ENCODE measurements at places on chromosomes 16 and 17.
A peak's percentile ranks its signal among the peaks of the same experiment; 100 is the strongest.

- no peak overlapping the region for H3K4me3 ChIP-seq
- no peaks in the 10 kb centered on the region for H3K36me3 ChIP-seq
- H3K27me3 ChIP-seq = no peaks in the 10 kb centered on the region
- no peaks in the 10 kb centered on the region for H3K4me1 ChIP-seq
- no peak overlapping the region for H3K27ac ChIP-seq
Observed at GRCh38 chr16:14193316-14193871, 122.3 kb downstream of the MRTFB start.

GRCh38 chr17:31378638-31379037, 12.8 kb upstream of the RAB11FIP4 start:
- no peak overlapping the region for H3K4me3 ChIP-seq
- DNase-seq = no peak
- H3K36me3 ChIP-seq = no peaks in the 10 kb centered on the region
- H3K4me1 ChIP-seq = peaks cover 8% of the 10 kb centered on the region

DNA sequence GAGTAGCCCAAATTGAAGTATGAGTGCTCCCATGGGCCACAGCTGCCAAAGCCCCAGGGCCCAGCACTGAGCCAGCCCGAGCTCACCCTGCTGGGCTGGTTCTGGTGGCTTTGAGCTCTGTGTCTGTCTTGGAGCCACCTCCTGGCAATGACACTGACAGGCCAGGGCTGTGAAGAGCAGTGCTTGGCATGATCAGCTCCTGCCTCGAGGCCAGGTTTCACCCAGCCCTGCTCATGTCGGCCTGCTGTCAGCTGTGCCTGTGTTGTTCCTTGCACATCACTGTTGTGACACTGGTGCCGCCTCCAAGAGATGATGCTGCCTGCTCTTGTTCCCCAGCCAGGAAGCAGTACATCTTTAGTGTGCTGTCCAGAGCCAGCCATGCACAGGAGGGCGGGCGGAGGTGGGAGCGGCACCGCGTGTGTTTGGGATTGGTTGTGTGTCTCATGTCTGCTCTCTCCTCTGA, 26.0 kb downstream of the PLD6 start:
- H3K27ac ChIP-seq = no peak overlapping the region
- no peak for DNase-seq
- peaks cover 23% of the 10 kb centered on the region for H3K36me3 ChIP-seq

- DNase-seq = no peak
- H3K4me3 ChIP-seq = no peak overlapping the region
- no peaks in the 10 kb centered on the region for H3K27me3 ChIP-seq
Observed at GRCh38 chr16:65644821-65645220, 523.0 kb upstream of the CDH11 start.

DNA sequence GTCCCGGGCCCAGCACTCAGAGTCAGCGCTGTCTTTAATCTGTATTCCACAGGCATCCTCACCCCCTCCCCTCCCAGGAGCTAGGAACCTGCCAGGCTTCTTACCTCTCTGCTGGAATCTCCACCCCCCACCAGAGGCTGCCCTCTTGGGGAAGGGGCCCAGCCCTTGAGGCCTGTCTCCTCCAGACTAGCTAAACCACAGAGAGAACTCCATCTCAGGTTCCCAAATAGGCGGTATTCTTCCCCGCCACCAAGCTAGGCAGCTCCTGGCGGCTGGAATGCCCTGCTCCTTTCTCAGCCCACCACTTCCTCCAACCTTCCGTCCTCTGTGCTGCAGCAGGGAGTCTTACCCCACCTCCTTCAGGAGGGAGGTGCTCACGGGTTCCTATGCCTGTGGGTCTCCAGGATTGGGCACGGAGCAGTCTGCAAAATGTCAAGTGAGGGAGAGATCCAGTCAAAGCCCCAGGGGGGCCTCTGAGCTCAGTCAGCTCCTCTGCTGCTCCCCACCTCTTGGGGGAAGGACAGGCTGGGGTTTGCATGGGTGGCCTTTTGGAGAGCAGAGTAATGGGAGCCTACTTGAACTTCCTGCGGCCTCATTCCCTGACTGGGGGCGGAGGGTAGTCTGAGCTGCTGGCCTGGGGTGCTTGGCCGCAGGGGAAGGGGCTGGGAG, 55.7 kb downstream of the SREBF1 start:
- peaks cover 18% of the 10 kb centered on the region for H3K27me3 ChIP-seq
- DNase-seq = peak; percentile 50
- H3K27ac ChIP-seq = no peak overlapping the region
- H3K4me1 ChIP-seq = peaks cover 20% of the 10 kb centered on the region
- no peaks in the 10 kb centered on the region for H3K36me3 ChIP-seq
- peak overlapping the region; percentile 58 for H3K4me3 ChIP-seq

DNA sequence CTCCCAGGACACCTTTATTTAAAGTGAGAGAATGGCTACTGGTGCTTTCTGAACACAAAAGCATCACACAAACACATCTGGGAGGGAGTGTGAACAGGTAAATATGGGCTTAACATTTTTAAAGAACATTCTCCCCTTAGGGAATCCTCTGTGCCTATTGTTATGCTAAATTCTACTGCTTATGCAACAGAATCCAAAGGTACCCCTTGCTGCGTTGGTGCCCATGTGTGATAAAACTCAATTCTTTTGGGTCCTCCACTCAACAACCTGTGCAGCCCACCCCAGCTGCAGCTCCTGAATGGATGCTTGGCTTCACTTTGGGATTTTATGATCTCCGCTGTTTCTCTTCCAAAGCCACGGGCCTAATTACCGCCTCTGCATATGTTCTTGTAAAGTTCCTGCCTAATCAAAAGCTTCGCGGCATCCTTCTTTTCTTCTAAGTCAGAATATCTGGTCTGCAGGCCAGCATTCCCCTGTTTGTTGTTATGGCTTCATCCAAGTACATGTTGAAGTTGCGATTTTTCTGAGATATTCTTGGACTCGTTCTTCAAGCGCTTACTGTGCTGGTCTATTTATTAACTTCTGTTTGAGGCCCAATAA, 23.9 kb downstream of the RHBDL3 start:
- peaks cover 5% of the 10 kb centered on the region for H3K36me3 ChIP-seq
- H3K4me1 ChIP-seq = peaks cover 14% of the 10 kb centered on the region
- H3K27me3 ChIP-seq = no peaks in the 10 kb centered on the region

DNA sequence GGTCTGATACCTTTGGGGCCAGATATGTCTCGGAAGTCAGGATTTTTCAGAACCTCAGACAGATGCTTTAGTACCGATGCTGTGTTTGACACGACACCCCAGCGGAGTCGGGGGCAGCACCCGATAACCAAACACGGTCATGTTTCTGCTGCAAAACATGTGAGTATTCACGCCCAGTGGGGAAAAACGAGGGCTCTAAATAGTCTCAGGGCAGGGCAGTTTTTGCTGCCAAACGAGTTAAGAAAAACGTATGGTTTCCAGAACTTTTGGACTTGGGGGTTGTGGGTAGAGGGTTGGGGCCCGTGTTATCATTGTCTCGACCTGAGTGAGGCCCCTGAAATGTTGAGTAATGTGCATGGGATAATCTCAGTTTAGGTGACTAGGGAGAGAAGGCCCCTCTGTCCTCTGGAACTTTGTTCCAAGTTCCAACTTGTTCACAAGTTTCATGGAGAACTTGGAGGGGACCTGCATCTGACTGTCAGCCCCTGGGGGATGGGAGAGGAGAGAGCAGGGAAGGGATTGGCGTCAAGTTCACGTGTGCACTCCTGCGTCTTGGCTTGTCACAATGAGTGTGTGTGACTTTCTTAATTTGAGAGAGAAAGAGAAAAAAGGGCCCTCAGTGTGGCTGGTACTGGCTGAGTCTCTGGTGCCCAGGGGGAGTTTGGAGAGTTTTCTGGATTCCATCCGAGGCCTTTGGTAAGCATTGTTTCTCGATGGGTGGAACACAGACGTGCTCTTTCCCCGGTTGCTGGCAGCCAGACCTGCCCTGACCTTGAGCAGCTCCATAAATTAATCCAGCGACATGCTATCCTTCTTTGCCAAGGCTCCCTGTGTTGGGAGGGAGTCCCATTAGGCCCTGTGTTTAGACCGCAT, 83.9 kb upstream of the CIBAR2 start:
- H3K4me1 ChIP-seq = no peaks in the 10 kb centered on the region
- H3K27ac ChIP-seq = no peak overlapping the region
- no peaks in the 10 kb centered on the region for H3K27me3 ChIP-seq
- no peaks in the 10 kb centered on the region for H3K36me3 ChIP-seq
- no peak for DNase-seq

DNA sequence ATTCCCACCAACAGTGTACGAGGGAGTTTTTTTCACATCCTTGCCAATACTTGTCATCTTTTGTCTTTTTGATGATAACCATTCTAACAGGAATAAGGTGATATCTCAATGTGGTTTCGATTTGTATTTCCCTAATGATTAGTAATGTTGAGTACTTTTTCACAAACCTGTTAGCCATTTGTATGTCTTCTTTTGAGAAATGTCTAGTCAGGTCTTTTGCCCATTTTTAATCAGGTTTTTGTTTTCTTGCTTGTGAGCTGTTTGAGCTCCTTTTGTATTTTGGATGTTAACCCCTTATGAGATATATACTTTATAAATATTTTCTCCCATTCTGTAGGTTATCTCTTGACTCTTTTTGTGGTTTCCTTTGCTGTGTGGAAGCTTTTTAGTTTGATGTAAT, 1.9 kb upstream of the KRTAP4-5 start:
- no peaks in the 10 kb centered on the region for H3K36me3 ChIP-seq
- no peak overlapping the region for H3K4me3 ChIP-seq

DNA sequence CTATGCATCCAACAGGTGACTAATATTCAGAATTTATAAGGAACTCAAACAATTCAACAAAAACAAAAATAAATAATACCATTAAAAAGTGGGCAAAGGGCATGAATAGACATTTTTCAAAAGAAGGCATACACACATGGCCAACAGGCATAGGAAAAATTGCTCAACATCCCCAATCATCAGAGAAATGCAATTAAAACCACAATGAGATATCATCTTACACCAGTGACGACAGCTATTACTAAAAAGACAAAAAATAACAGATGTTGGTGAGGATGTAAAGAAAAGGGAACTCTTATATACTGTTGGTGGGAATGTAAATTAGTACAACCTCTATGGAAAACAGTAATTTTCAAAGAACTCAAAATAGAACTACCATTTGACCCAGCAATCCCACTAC, 250.4 kb upstream of the N4BP1 start:
- no peak overlapping the region for H3K4me3 ChIP-seq
- H3K36me3 ChIP-seq = no peaks in the 10 kb centered on the region
